ENCODE measurements at places on chromosomes 1 and 21. TPM values are rescaled to one million over a fixed set of nuclear protein-coding genes. Genes with fewer than 3 reads are reported as not detected.

The INSRR gene
- not detected for total RNA-seq

The RGS8 gene
- not detected for total RNA-seq

The LMX1A gene
- total RNA-seq = not detected

The STK40 gene
- 13.1 TPM for total RNA-seq

The CLEC20A gene
- not detected for total RNA-seq

The LCE2B gene
- not detected for total RNA-seq

The ANGPTL1 gene
- 4.8 TPM for total RNA-seq

All from smooth muscle cell of the umbilical artery (primary cell).